Cardiac muscle cell (in vitro differentiated cells and primary cell): ENCODE measurements at places on chromosomes 2 and 18. TPM values are rescaled to one million over a fixed set of nuclear protein-coding genes. Genes with fewer than 3 reads are reported as not detected.

MARCHF4 gene
- not detected in 2 replicates for total RNA-seq

GRCh38 chr18:36516258-36516657, 218.7 kb downstream of the FHOD3 start:
- no peak for DNase-seq

GRCh38 chr2:217853301-217853881, 149.4 kb downstream of the TNS1 start:
- DNase-seq = peak; percentile 60

GRCh38 chr2:201180010-201180409, 2.9 kb upstream of the CASP10 start:
- no peak for DNase-seq

DNA sequence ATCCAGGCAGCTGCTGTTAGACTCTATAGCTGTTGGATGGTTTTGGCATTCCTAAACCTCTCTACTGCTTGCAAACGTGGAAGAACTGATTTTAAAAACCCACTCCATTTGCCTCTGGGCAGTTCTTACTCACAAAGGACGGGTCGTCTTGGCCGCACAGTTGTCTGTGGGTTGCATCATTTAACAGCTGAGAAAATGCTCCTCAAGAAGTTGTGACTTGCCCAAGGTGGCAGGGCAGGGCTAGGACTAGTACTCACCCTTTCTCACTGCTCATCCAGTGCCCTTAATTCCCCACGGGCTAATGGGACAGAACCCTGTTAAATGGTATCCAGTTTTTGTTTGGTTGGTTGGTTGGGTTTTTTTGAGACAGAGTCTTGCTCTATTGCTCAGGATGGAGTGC, 997 bp upstream of the DRC1 start:
- no peak for DNase-seq
